Hematopoietic multipotent progenitor cell (in vitro differentiated cells): ENCODE measurements at places on chromosomes 12 and 14.
A peak's percentile ranks its signal among the peaks of the same experiment; 100 is the strongest.

DNA sequence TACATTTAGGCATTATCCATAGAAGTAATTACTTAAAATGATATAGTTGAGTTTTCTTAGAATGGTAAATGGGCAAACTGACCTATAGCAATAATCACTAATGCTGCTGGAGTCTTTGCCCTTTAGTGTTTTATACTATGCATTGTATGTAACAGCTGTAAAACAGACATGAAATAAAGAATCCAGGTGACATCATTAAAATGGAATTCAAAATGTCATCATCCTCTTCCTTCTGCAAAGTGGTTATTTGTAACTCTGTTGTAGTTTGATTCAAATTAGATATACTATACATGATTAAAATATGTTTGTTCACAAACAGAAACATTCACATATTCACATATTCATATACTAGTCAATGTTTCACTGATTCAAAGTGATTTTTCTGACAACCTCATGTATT, 598.8 kb downstream of the SLC16A7 start:
- DNase-seq, result no peak

DNA sequence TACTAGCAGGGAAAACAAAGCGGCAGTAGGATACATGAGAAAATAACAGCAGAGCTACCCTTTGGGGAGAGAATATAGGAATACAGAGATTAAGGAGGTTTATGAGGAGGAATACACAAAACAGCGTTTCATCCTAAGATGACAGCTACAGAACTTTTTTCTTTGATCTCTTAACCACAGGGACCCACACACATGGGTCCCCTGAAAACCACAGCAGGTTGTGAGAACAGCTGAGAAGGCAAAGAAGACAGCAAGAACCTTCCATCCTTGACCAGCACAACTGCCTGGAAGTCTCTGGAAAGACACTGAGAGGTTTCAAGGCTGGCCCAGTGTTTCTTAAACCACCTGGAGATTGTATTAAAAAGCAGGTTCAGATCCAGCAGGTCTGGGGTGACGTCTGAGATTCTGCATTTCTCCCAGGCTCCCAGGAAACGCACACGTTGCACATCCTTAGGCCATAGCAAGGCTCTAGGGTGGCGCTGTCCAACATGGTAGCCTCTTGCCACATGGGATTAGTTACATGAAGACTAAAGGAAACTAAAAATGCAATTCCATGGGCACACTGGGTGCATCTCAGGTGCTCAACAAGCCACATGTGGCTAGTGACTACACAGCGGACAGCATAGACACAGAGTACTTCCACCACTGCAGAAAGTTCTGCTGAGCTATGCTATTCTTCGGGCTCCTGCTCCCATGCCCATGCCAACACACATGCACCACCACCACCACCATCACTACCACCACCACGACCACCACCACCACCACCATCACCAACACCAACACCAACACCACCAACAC, 92.3 kb downstream of the FOXN3 start:
- no peak for DNase-seq

DNA sequence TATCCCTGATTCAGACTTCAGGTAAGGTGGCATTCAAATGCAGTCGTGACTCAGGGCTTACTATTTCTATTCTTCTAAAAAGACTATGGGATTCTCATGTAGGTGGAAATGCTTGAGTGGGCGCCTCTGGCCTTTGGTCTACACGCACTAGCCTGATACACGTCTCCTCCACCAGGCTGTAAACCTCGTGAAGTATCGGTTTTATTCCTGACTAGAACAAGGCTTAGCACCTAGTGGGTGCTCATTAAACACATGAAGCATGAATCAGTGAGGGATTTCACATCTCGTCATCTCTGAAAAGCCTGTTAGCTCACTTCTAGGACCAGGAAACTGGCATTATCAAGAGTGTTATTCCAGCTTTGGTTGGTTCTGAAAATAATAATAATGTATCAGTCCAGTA, 17.7 kb upstream of the HNF1A start:
- no peak for DNase-seq

GRCh38 chr14:61462566-61463193, 141.3 kb downstream of the PRKCH start:
- DNase-seq, result no peak

DNA sequence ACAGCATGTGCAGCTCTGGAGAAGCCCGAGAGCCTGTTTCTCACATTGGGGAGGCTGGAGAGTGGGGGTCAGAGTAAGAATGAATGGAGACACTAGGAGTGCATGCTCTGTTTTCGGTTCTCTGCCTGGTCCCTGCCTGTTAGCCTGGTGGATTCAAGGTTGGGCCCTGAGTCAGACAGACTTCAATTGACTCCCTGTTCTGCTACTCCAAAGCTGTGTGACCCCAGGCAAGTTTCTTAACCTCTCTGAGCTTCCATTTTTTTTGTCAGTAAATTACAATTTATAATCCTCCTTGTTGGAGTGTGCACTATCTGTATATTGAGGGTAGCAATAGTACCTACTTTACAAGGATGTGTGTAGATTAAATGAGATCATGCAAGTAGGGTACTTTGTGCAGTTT, 102.6 kb upstream of the ESRRB start:
- no peak for DNase-seq

DNA sequence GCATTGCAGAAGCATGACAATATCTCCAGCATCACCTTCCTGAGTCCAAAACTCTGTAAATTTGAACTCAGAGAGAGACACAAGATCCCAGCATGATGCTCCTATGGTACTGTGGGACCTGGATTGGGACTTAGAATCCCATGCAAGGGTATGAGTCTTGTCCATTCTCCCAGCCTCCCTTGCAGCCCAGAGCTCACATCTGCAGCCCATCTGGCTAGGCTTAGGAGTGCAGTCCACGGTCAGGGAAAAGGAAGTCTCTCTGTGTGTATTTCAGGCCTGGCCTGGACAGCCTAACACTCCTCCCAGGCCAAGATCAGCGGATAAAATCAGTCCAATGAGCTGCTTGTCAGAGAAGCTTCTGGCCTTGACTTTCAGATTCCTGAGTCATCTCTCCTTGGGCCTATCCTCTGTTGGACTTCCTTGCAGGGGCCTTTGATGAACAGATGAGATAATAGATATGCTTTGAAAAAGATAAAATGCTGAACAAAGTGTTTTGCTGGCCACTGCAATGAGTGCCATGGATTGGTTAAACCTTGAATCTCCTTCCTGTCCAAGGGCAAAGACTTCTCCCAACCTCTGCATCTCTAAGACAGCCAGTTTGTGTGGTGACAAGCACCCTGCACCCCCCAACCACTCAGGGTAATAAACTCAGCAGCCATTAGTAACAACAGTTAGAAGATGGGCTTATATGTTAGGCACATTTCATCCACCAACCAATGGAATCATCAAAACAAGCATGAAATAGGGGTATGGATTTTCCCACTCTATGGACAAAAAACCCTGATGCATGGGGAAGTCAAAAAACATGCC, 412.8 kb upstream of the TBX3 start:
- DNase-seq, result no peak

DNA sequence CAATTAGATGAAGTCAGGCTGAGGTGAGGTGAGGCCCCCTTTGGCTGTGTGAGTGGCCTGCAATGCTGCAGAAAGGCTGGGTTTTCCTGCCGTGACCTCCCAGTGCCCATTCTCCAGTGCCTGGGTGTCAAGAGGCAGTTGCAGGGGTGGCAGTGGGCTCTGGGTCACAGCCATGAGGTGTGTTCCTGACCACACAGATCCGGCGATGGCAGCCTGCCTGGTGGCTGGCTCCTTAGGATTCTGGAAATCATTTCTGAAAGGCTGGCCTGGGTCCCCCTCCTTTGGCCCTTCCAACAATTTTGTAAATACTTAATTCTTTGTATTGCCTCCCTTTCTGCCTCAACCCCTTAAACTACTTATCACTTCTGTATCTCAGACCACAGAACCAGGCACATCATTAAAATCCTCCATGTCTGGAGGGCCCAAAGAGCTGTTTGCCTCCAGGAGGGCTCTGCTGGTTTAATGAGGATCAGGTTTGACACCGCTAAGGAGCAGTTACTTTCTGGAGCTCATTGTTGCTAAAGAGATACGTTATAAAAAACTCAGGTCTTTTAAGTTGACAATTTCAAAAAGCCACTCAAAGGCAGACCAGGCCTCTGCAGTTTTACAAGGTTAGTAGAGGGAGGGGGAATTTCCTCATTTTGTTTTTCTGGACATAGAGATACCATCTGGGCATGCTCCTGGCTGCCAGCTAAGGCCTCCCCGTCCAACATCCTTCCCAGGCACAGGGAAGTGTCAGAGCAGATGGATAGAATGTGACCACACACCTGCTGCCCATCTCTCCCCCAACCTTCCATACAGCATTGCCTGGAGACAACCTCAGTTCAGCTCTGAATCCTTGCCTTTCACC, 204.4 kb downstream of the FOXN3 start:
- DNase-seq, result no peak

DNA sequence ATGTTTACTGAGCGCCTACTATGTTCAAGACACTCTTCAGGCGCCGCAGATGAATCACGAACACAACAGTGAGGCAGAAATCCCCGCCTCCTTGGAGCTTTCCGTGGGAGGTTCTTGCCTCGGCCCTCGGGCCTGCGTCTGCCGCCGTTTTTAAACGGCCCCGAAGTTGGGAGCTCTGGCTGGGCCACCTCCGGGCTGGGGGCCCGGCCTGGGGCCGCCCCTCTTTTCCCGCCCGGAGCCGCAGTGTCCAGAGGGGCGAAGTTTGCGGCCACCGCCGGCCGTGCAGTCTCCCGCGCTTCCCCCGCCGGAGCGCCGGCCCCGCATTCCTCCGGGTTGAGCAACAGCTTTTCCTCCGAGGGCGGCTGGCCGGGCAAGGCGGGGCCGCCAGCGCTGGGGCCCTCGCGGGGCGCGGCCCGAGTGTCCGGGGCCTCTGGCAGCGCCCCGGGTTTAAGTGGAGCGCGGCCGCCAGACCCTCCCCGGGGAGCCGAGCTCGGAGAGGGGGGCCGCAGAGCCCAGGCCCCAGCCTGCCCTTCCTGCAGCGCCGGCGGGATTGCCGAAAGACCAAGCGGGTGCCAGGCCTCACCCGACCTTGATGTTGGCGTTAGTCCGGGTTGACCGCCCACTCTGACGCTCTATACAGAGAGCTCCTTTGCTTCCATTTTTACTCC, 18.7 kb upstream of the CTDSP2 start:
- no peak for DNase-seq

- no peak for DNase-seq
Measured at GRCh38 chr14:63659726-63660125, 18.1 kb upstream of the WDR89 start.

DNA sequence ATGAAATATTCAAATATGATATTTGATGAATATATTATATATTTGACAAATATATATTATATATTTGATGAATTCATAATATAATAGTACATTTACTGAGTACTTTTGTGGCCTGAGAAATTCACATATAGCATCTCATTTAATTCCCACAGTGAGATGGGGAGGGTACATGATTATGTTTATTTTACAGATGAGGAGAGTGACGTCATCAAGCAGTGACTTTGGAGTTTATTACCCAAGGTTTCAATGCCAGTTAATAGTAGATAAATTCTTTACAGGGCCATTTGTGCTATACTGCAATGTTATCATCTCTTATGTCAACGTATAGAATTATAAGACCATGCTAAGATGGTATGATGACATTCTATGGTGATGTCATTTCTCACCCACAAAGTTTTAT, 352.7 kb downstream of the TMTC2 start:
- no peak for DNase-seq

- DNase-seq, result no peak
Measured at GRCh38 chr14:80669426-80669825, 272.1 kb downstream of the CEP128 start.

DNA sequence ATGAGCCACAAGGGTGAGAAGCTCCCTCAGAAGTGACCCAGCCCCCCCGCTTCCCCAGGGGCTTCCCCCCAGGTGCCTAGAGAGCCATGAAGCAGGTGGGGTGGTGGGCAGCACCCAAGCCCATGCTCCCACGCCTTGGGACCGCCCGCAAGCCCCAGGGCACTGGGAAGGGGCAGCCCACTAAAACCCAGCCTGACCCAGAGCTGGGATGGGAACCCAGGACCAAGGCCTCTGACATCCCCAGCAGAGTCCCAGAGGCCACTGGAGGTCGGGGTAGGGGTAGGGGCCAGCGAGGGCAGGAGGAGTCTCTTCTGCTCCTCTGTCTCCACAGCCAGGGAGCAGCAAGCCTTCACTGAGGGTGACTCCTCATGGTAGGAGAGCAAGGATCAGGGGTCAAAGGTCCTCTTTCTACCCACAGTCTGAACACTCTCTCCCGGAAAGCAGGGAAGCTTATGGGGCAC, 86.5 kb upstream of the ZFP36L1 start:
- DNase-seq, result no peak

- DNase-seq, result no peak
Measured at GRCh38 chr14:35973770-35974169, 147.6 kb downstream of the BRMS1L start.

- no peak for DNase-seq
Measured at GRCh38 chr14:78762331-78762730, 592.2 kb downstream of the NRXN3 start.

DNA sequence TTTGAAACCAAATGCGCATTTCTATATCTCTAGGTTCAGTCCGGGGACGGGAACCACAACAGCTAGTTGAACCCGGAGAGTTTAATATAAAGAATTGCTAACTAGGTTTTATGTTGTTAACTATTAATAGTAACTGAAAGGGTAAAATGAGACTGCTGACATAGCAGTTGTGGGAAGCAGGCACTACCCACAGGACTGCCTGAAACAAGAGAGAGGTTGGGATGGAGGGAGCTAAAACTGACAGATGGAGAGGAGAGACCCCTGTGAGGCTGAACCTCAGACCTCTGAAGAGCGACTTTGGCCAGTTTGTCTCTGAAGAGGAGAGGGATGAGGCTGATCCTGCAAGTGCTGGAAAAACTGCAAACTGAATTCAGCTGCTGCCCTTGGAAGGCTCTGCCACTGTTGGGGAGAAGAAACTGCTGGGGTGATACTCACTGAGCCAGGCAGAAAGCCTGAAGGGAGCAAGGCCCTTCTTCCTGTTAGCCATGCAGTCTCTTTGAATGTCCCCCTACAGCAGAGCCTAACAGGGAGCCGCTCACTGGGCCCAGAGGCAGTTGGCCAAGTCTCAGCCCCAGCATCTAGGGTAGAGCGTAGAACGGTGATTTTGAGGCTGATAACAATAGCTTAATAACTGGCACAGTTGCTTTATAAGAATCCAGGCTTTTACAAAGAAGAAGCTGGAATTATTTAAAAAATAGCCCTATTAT, 172.2 kb downstream of the NPAS3 start:
- no peak for DNase-seq

GRCh38 chr12:128009108-128009507, 257.9 kb upstream of the TMEM132C start:
- no peak for DNase-seq

GRCh38 chr12:40058721-40059190, 47.1 kb downstream of the SLC2A13 start:
- no peak for DNase-seq

GRCh38 chr14:101945171-101945570, 19.2 kb upstream of the DYNC1H1 start:
- DNase-seq, result no peak

GRCh38 chr12:85280165-85280983, at the start of gene ALX1:
Gene ALX1, plus strand, starts transcription at chr12:85280220. Its CDS starts 42 bp downstream, at chr12:85280262.
- no peak for DNase-seq

- DNase-seq, result peak; percentile 82
Measured at GRCh38 chr14:22071006-22071405, 397.4 kb upstream of the OR4E1 start.
